ENCODE measurements at places on chromosomes 12 and 14.

GRCh38 chr14:86646125-86646524 is 1116.2 kb downstream of the FLRT2 start:
- no peak for DNase-seq

DNA sequence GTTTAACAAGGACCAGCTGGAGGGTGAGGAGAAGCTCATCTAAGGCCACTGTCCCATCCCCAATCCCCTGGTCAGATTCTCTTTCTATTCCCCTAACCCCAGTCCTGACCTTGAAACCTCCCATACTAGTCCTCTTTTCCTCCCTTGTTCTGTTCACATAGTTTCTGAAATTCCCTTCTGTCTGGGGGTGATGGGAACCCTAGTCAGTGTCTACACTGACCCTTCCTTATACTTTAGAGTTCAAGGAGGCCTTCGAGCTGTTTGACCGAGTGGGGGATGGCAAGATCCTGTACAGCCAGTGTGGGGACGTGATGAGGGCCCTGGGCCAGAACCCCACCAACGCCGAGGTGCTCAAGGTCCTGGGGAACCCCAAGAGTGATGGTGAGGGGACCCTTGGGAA is 2.4 kb downstream of the MYL6B start:
- no peak for DNase-seq

DNA sequence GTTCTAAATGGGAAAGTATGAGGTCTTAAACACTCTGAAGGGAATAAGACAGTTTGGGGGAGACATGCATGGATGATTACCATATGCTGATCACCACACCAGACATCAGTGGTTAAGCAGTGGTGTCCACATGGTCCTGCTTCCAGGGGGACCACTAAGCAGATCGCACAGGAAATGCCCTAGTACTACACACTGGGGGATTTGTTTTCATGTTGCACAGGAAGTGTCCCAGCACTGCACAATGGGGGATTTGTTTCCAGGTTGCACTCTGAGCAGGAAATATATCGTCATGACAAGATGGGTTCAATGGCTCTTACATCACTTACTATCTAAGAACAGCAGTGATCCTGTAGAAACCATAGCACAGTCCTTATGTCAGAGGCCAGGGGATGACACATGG is 245.5 kb downstream of the BCL11B start:
- DNase-seq, result no peak

- DNase-seq, result no peak
Observed at GRCh38 chr12:20404576-20405346, 36.4 kb downstream of the PDE3A start.

DNA sequence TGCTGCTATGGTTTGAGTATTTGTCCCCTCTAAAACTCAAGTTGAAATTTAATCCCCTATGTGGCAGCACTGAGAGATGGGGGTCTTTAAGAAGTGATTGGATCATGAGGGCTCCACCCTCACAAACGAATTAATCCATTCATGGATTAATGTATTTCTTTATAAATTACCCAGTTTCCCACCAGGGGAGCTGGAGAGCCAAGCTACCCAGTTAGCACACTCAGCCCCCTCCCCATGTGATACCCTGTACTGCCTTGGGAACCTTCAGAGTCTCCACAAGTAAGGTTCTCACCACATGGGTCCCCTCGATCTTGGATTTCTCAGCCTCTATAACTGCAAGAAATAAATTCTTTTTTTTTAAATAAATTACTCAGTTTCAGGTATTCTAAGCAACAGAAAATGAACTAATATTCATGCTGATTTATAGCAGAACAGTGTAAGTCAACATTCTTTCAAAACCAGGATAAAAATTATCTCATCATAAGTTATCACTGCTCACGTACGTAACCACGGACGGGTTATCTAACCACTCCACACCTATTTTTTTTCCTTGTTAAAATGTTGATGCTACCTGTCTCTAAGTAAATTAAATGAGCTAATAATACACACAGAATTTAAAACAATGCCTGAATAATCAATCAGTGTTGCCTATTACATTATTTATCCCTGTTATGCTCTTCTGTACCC is 3.6 kb downstream of the NAP1L1 start:
- DNase-seq, result no peak

DNA sequence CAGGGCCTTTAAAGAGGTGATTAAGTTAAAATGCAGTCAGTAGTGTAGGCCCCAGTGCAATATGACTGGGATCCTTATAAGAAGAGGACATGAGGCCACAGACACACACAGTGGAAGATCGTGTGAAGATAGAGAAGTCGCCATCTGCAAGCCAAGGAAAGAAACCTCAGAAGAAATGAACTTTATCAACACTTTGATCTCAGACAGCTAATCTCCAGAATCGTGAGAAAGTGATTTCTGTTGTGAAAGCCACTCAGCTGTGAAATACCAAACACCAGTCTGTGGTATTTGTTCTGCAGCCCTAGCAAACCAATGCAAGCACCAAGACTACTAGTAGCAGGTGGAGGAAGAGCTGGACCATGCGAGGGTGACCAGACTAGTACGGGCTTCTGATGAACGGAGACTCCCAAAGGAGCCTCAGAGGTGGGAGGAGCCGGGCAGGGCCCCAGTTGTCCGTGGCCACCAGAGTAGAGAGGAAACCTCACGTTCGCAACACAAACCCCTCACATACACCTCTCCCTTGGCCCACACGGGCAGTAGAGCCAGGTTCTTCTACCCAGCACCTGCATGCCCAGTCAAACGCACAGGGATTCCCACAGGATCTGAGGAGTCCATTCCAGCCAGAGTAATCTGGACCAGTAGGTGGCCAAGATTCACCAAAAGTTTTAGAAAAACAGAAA is 243.0 kb downstream of the TTC8 start:
- no peak for DNase-seq

Measured in caudate nucleus (tissue), 63 donors.